HepG2 (cell line): ENCODE measurements at places on chromosomes 2 and 18.

- DNase-seq: no peak
Measured at GRCh38 chr2:1808981-1809422, 64.7 kb upstream of the PXDN start.

- DNase-seq: peak; percentile 66
Measured at GRCh38 chr2:68362069-68362468, 3.0 kb upstream of the PLEK start.

DNA sequence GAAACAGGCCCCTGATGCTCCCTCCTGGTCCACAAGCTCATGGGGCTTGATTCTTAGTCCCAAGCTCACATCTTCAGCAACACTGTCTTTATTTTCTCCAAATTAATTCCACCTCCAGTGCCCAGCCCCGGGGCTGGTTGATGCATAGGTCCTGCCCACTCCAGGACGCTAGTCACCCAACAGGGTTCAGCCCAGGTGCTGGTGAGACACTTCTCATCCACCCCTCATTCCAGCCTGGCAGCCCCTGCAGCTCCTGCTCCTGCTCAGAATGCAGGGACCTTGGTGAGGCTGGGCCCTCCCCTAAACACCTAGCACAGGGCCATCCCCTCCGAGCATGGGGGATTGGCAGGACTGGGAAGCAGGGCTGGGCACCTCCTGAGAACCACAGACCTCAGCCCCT, 25.7 kb downstream of the STEAP3 start:
- no peak for DNase-seq

DNA sequence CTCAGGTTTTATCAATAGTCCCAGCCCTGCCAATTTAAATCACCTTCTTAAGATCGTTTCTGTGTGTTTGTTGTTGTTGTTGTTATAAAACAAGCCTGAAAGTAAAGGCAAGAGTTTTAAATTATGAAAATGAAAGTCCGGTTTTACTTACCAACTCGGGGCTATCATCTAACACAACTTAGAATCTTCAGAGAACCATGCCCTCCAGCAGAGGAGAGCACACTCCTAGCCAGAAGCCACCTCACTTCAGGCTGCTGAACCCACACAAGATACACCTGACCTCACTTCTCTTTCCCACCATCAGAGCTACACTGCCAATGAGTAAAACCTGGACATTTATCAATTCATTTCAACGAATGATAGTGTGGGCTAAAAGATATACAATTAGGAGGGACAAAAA, 335.2 kb downstream of the IRS1 start:
- no peak for DNase-seq

DNA sequence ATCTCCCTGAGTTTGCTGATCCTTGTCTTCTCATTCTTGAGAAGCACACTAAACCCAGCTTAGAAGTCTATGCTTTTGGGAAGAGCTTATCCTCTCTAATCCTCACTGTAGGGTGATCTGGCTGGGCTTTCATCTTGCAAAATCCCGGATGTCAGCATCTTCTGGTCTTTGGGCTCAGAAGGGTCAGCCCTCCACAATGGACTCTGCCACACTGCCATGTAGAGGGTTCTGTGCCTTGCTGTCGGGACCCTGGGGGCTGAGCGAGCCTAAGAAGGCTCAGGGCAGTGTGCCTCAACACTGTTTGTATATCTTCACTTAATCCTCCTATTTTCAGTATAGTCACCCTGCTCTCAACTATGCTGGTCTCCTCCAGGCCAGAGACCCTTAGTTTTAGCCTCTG, 102.3 kb downstream of the TGIF1 start:
- DNase-seq: no peak

- no peak for DNase-seq
Measured at GRCh38 chr2:68417926-68418325, 49.2 kb downstream of the FBXO48 start.

GRCh38 chr2:179963626-179964025, 43.5 kb downstream of the CWC22 start:
- no peak for DNase-seq

GRCh38 chr18:42174909-42175308, 219.9 kb downstream of the PIK3C3 start:
- DNase-seq: no peak
